ENCODE measurements at places on chromosomes 5 and 9. TPM values are rescaled to one million over a fixed set of nuclear protein-coding genes. Genes with fewer than 3 reads are reported as not detected.

SCGB3A2 gene
- not detected for polyA plus RNA-seq

SRD5A1 gene
- polyA plus RNA-seq, result 18.2 TPM

PKD2L2 gene
- not detected for polyA plus RNA-seq

- no peaks in the 10 kb centered on the region for H3K27me3 ChIP-seq
- no peak overlapping the region for H3K27ac ChIP-seq
- no peak overlapping the region for H3K4me3 ChIP-seq
- no peaks in the 10 kb centered on the region for H3K36me3 ChIP-seq
- no peaks in the 10 kb centered on the region for H3K4me1 ChIP-seq
These were observed 630.1 kb upstream of the KLF4 start for GRCh38 chr9:108119530-108120113.
